ENCODE measurements at places on chromosomes 2 and 18. TPM values are rescaled to one million over a fixed set of nuclear protein-coding genes. Genes with fewer than 3 reads are reported as not detected.

ERBB4 gene
- total RNA-seq: not detected

EVA1A gene
- total RNA-seq: 5.8 TPM

RND3 gene
- 557 TPM for total RNA-seq

PAIP2B gene
- total RNA-seq: 0.63 TPM

RAB31 gene
- total RNA-seq: 28.8 TPM

TSPYL6 gene
- total RNA-seq: not detected

BAZ2B gene
- total RNA-seq: 65.8 TPM

BUB1 gene
- 5.8 TPM for total RNA-seq

UGT1A4 gene
- not detected for total RNA-seq

DIPK1C gene
- not detected for total RNA-seq

GKN1 gene
- total RNA-seq: not detected

UCN gene
- total RNA-seq: 0.16 TPM

PLEK gene
- total RNA-seq: not detected

CGREF1 gene
- 0.69 TPM for total RNA-seq

XIRP2 gene
- total RNA-seq: under 0.01 TPM

IHH gene
- total RNA-seq: under 0.01 TPM

DCAF17 gene
- total RNA-seq: 18.3 TPM

MCM6 gene
- total RNA-seq: 9.8 TPM

EPB41L3 gene
- total RNA-seq: 91.1 TPM

SPDYA gene
- total RNA-seq: 1.3 TPM

OSBPL1A gene
- 59.4 TPM for total RNA-seq

FZD7 gene
- total RNA-seq: 71.2 TPM

IL36A gene
- total RNA-seq: not detected

CBLN2 gene
- total RNA-seq: not detected

DCDC2C gene
- total RNA-seq: not detected

CHRNG gene
- total RNA-seq: not detected

MROH2A gene
- total RNA-seq: not detected
